ENCODE measurements at places on chromosomes 2 and 18.

- H3K27ac ChIP-seq = no peak overlapping the region
- H3K4me3 ChIP-seq = no peak overlapping the region
- peak; percentile 48 for DNase-seq
- peaks cover 13% of the 10 kb centered on the region for H3K27me3 ChIP-seq
These were observed 5.8 kb downstream of the SLC14A2 start for GRCh38 chr18:45621061-45621511.

DNA sequence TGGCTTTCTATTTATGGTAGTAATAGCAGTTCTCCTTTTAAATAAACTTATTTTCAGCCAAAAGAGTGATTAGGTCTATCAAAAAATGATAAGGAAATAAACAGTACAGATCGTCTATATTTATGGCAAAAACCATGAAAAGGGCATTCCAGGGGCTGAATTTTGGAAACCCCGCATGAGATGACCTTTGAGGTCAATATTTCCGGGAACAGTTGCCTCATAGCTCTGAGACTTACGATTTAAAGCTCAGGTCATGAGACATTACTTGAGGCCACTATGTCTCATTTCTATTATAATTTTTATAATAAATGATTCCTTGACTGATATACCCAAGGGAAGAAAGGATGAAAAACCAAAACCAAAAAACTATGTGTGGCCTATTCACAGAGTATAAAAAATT is 101.1 kb downstream of the LDLRAD4 start:
- H3K4me3 ChIP-seq = no peak overlapping the region
- no peak for DNase-seq
- H3K36me3 ChIP-seq = peaks cover 16% of the 10 kb centered on the region

GRCh38 chr2:130352237-130352636 is 3.6 kb upstream of the PTPN18 start:
- no peak overlapping the region for H3K27ac ChIP-seq
- peaks cover 36% of the 10 kb centered on the region for H3K36me3 ChIP-seq
- peaks cover 40% of the 10 kb centered on the region for H3K4me1 ChIP-seq
- peaks cover 4% of the 10 kb centered on the region for H3K27me3 ChIP-seq
- no peak for DNase-seq
- no peak overlapping the region for H3K4me3 ChIP-seq

- no peaks in the 10 kb centered on the region for H3K4me1 ChIP-seq
- H3K4me3 ChIP-seq = no peak overlapping the region
- no peak for DNase-seq
- no peaks in the 10 kb centered on the region for H3K27me3 ChIP-seq
- H3K27ac ChIP-seq = no peak overlapping the region
These were observed 575.1 kb upstream of the CDH7 start for GRCh38 chr18:65175681-65176080.

DNA sequence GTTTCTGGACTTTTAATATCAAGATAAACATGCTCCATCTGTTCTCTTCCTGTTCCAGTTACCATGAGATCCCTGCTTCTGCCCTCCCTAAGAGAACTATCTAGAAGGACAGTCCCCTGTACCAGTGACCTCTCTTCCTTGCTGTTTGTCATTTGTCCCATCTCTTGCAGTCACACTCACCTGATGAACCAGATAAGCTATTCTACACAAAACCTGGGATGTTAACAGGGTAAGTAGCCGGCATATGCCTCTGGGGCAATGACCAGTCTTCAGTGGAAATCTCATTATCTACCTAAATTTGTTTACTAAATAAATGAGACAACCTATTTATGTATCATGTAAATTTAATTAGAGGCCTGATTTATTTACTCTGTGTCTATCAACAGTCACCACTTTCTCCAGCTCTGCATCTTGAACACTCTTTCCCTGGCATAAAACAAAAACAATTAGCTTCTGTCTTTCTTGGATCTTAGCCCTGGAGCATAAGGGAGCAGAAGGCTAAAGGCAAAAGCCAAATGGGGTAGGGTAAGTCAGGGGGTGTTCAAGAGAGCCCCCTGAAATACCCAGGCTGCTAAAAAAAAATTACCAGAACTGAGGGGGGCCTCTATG is 337.7 kb downstream of the ALK start:
- H3K4me1 ChIP-seq = no peaks in the 10 kb centered on the region
- H3K36me3 ChIP-seq = no peaks in the 10 kb centered on the region
- no peak overlapping the region for H3K4me3 ChIP-seq
- H3K27me3 ChIP-seq = no peaks in the 10 kb centered on the region

DNA sequence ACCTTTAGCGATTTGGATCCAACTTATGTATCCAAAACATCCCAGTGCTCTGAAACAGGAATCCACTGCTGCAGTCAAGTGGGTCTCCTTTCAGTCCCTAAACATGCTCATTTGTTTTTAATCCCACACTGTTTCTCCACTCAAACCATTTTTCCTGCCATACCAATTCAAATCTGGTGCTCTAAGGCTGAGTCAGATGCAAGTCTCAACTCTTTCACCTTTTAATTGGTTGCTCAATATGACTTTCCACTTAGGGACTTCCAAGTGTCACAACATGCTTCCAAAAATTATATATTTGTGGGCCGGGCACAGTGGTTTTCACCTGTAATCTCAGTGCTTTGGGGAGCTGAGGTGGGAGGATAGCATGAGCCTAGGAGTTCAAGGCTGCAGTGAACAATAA is 113.4 kb upstream of the TANK start:
- H3K4me1 ChIP-seq = no peaks in the 10 kb centered on the region
- H3K27me3 ChIP-seq = peaks cover 28% of the 10 kb centered on the region
- DNase-seq = no peak

GRCh38 chr2:107721178-107721577 is 105.5 kb upstream of the RGPD4 start:
- H3K4me1 ChIP-seq = no peaks in the 10 kb centered on the region
- H3K27ac ChIP-seq = no peak overlapping the region
- no peaks in the 10 kb centered on the region for H3K27me3 ChIP-seq
- no peak overlapping the region for H3K4me3 ChIP-seq
- H3K36me3 ChIP-seq = no peaks in the 10 kb centered on the region

DNA sequence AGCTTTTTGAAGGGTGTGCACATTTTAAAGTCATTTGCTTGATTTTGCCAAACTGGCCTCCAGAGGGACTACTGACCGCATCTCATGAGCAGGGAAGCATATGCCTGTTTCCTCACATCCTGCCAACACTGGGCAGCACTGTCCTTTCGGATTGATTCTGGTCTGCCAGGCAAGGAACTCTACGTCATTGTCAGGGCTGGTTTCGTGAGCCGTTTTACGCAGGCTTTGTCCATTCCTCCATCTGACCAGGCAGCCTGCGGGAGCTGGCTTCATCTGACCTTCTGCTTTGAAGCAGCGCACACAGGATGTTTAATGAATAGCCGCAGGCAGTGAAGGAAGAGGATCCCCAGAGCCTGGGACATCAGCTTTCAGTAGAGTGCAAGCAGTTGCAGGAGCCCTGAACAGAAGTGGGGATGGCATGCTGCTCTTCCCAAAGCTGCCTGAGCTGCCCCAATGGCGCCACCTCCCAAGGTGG is 46.3 kb upstream of the SEMA4C start:
- no peak for DNase-seq
- H3K27ac ChIP-seq = no peak overlapping the region
- peaks cover 14% of the 10 kb centered on the region for H3K36me3 ChIP-seq
- no peak overlapping the region for H3K4me3 ChIP-seq
- H3K27me3 ChIP-seq = no peaks in the 10 kb centered on the region
- H3K4me1 ChIP-seq = peaks cover 47% of the 10 kb centered on the region

DNA sequence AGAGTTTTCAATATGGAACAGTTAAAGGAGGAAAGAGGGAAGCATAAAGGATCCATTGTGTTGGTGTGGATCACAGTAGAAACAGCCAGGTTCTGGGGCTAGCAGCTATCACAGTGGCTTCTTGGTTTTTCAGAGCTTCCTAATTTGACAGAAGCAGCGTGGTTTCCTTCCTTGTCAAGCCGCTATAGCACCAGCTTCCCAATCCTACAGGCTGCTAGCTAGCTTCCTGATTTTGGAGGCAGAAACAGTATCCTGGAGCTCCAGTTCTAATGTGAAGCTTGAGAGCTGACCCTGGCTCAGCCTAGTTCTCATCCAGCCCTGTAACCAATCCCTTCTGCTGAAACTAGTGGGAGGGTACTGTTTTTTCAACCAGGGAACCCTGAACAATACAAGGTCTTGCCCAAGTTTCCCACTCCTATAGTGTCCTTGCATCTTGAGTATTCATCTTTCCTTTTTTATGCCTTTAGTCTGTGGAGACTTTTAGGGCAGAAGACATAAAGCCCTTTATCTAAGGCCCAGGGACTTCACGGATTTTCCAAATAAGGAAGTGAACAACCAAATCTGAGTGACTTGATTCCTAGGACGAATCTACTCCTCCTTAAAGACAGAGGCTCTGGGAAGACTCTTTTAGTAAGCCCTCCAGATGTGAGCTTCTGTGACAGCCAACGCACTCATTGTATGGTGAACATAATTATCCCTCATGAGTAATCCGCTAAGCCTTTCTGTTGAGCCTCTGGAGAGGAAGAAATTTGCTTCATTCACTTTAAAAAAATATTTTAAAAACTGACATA is 33.8 kb downstream of the CCDC93 start:
- no peaks in the 10 kb centered on the region for H3K27me3 ChIP-seq
- H3K4me3 ChIP-seq = no peak overlapping the region
- no peak overlapping the region for H3K27ac ChIP-seq
- peaks cover 6% of the 10 kb centered on the region for H3K4me1 ChIP-seq

- H3K4me1 ChIP-seq = no peaks in the 10 kb centered on the region
- H3K4me3 ChIP-seq = no peak overlapping the region
- H3K27ac ChIP-seq = no peak overlapping the region
- H3K36me3 ChIP-seq = no peaks in the 10 kb centered on the region
- peaks cover 10% of the 10 kb centered on the region for H3K27me3 ChIP-seq
These were observed 34.9 kb downstream of the SULT1C2 start for GRCh38 chr2:108323619-108324018.

- H3K27me3 ChIP-seq = peaks cover 10% of the 10 kb centered on the region
- H3K4me1 ChIP-seq = no peaks in the 10 kb centered on the region
- H3K4me3 ChIP-seq = no peak overlapping the region
- no peak overlapping the region for H3K27ac ChIP-seq
These were observed 62.8 kb upstream of the TSPYL6 start for GRCh38 chr2:54318821-54319220.

GRCh38 chr2:52695731-52696130 is 1071.9 kb upstream of the CHAC2 start:
- no peaks in the 10 kb centered on the region for H3K27me3 ChIP-seq
- H3K36me3 ChIP-seq = no peaks in the 10 kb centered on the region
- H3K4me3 ChIP-seq = no peak overlapping the region
- H3K27ac ChIP-seq = no peak overlapping the region
- no peak for DNase-seq

GRCh38 chr18:25614168-25614567 is 262.2 kb upstream of the ZNF521 start:
- H3K4me1 ChIP-seq = no peaks in the 10 kb centered on the region
- no peak overlapping the region for H3K27ac ChIP-seq
- H3K4me3 ChIP-seq = no peak overlapping the region

- H3K4me1 ChIP-seq = no peaks in the 10 kb centered on the region
- no peak overlapping the region for H3K4me3 ChIP-seq
- no peak overlapping the region for H3K27ac ChIP-seq
- no peaks in the 10 kb centered on the region for H3K27me3 ChIP-seq
- no peak for DNase-seq
- H3K36me3 ChIP-seq = no peaks in the 10 kb centered on the region
These were observed 2176.3 kb upstream of the CELF4 start for GRCh38 chr18:39741755-39742466.

- H3K4me1 ChIP-seq = no peaks in the 10 kb centered on the region
- no peak for DNase-seq
These were observed 89.6 kb downstream of the TCF7L1 start for GRCh38 chr2:85222792-85223191.

DNA sequence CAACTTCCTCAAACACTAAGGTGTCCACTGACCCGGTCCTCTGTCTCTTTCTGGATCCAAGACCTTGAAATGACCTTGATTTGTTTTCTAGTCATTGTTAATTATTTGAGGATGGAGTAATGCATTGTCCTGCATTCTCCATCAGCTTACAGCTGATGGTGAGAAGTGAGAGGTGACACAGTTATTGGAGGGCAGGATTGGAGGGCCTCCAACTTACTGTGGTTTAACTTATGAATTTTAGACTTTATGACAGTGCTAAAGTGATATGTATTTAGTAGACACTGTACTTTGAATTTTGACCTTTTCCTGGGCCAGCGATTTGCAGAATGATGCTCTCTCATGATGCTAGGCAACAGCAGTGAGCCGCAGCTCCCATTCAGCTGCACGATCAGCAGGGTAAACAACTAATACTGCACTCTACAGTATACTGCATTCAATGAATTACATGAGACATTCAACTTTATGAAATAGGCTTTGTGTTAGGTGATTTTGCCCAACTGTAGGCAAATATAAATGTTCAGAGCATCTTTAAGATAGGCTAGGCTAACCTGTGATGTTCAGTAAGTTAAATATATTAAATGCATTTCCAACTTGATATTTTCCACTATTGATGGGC is 200.0 kb upstream of the MEX3C start:
- H3K4me1 ChIP-seq = no peaks in the 10 kb centered on the region
- H3K36me3 ChIP-seq = no peaks in the 10 kb centered on the region
- no peak for DNase-seq
- no peak overlapping the region for H3K4me3 ChIP-seq
- H3K27ac ChIP-seq = no peak overlapping the region
- peaks cover 27% of the 10 kb centered on the region for H3K27me3 ChIP-seq

GRCh38 chr2:74238879-74239278 is 40.5 kb downstream of the MTHFD2 start:
- H3K36me3 ChIP-seq = no peaks in the 10 kb centered on the region
- peaks cover 2% of the 10 kb centered on the region for H3K4me1 ChIP-seq
- no peak overlapping the region for H3K27ac ChIP-seq
- DNase-seq = no peak

DNA sequence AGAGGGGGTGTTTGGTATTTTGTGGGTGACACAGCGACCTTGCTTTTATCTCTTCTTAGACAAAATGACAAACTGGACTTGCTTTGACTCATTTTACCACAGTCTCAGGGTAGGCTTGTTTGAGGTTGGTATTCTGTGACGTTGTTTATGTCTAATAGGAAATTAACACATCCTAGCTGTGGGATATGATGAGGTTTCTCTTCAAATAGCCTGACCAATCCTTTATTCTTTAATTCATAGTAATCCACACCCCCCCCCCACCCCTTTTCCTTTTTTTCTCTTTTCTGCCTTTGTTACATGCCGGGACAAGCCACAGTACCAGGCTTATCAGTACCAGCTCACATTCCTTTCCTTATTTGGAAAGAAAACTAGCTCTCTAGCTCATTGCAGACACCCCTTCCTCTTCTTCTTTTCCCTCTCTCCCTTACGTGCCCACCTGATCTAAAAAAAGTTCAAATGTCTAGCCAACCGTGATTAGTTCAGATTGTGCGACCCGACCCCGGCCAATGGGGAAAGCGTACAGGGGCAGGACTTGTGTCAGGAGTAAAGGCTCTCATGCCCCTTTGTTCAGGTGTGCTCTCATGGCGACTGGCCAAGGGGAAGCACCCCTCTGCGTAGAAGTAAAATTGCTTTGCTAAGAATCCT is 52.2 kb upstream of the PTPRM start:
- no peak overlapping the region for H3K4me3 ChIP-seq
- no peak for DNase-seq
- H3K36me3 ChIP-seq = no peaks in the 10 kb centered on the region
- H3K4me1 ChIP-seq = no peaks in the 10 kb centered on the region

DNA sequence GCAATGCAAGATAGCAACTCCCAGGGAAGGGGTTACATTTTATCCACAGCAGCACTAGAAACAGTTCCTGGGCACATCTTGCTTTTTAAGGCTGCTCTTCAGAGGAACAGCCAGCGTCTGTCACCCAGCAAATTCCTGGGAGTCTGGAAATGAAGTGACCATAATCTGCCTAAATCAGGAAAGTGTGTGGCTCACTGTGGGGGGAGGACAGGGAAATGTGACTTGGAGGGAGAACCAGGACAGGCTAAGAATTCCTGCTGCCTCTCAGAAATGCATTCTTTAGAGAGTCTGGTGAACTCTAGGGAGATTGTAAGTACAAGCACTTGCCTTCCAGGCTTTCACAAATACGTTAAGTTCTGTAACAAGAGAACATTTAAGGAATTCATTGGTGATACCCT is 364.3 kb upstream of the SPHKAP start:
- no peak overlapping the region for H3K4me3 ChIP-seq
- no peak for DNase-seq
- H3K4me1 ChIP-seq = no peaks in the 10 kb centered on the region
- H3K27ac ChIP-seq = no peak overlapping the region
- H3K36me3 ChIP-seq = no peaks in the 10 kb centered on the region

Measured in activated T-cell treated with anti-CD3 and anti-CD28 coated beads, Interleukin-2, amount 50 U/mL, for 24 hours (primary cell).